ENCODE measurements at places on chromosomes 4 and X.

DNA sequence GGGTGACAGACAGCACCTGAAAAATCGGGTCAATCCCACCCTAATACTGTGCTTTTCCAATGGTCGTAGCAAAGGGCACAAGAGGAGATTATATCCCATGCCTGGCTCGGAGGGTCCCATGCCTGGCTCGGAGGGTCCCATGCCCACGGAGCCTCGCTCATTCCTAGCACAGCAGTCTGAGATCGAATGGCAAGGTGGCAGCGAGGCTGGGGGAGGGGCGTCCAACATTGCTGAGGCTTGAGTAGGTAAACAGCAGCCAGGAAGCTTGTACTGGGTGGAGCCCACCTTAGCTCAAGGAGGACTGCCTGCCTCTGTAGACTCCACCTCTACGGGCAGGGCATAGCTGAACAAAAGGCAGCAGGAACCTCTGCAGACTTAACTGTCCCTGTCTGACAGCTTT lies 365.1 kb downstream of the STPG2 start:
- DNase-seq, result no peak

- DNase-seq, result peak; percentile 83
These were observed 81.8 kb upstream of the RBPJ start for GRCh38 chr4:26238778-26239679.

DNA sequence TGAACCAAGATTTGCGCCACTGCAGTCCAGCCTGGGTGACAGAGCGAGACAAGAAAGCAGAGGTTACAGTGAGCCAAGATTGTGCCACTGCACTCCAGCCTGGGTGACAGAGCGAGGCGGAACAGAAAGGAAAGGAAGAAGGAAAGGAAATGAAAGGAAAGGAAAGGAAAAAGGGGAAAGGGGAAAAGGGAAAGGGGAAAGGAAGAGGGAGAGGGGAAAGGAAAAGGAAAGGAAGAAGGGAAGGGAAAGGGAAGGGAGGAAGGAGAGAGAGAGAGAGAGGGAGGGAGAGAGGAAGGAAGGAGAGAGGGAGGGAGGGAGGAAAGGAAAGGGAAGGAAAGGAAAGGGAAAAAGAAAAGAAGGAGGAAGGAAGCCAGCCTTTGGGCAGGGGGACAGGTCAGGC lies 76.6 kb downstream of the PRKX start:
- DNase-seq, result no peak

DNA sequence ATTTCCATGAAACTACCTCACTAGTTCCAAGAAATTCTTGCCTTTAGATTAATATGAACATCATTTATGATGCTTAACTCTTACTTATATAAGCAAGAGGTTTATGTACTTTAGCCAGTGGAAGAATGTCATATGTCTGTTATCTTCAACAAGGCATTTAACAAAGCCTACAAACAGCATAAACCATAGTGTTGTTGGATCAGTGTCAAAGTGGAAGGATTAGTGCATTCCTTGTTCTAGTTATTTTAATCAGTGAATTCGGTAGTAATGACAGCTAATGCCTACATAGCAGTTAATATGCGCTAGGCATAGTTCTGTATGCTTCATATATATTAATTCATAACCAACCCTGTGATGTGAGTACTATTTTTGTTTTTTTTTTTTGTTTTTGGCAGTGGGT lies 3.1 kb downstream of the PI4K2B start:
- DNase-seq, result no peak

Data from EH (cell line).